ENCODE measurements at places on chromosomes 1 and 21.

DNA sequence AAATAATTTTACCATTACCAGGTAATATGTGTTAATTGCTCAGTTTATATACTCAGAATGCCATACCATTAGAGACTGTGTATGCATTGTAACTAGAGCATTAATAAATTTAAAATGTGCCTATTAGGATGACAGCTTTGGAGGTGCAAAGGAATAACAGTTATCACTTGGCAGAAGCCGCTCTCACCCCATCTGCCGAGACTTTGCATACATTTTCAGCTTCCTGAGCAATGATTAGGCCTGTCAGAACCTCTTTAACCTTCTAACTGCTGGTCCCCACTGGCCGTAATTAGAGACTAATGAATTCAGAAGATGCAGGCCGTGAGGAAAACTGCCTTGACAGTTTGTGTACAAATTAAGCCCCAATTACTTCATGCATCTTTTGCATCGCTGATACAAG lies 158.0 kb upstream of the PROX1 start:
- DNase-seq: no peak

GRCh38 chr1:226656201-226656600 lies 82.9 kb downstream of the ITPKB start:
- DNase-seq: no peak

- no peak for DNase-seq
These were observed 59.1 kb downstream of the CHD5 start for GRCh38 chr1:6121021-6121421.

DNA sequence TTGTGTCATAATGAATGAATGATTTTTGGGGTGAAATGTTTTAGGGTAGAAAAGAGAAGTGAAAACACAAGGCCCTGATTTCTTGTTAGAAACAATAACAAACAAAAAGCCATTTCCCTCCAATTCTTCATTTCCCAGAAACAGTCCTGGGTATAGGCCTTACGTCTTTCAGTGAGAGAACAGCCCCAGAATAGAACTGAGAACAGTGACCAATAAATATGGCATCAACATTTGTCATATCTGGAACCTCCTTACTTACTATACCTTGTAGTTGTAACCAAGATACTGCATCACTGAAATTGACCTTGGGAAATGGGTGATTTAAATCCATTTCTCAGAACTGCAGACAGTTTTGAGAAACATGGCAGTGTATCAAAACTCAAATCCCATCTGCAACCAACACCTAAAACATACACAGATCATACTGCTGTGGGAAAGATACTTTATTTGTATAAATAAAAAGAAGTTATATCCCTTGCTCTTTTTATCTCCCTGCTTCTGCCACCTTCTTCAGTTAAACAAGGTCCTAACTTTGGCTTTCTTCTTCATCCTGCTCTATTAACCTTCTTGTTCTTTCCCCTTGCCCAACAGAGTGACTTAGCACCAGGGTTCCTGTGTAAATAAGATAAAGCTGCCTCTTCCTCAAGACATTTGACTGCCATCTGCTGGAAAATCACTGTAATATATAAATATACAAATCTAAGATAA lies 19.5 kb downstream of the XKR8 start:
- no peak for DNase-seq

- no peak for DNase-seq
These were observed 76.8 kb downstream of the LPGAT1 start for GRCh38 chr1:211753649-211754251.

DNA sequence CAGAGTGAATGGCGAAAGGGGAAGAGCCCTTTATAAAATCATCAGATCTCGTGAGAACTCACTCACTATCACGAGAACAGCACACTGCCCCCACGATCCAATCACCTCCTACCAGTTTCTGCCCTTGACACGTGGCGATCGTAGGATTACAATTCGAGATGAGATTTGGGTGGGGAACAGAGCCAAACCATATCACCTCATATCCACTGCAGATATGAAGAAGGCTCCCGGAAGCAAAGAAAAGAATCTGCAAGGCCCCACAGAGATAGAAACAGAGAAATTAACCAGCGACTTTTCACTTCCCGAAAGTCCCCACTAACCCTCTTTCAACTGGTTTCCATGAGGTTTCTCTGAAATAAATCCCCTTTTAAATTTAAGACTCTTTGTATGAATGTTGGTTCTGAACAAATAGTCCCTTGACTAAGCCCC lies 86.2 kb upstream of the IRF2BP2 start:
- no peak for DNase-seq

DNA sequence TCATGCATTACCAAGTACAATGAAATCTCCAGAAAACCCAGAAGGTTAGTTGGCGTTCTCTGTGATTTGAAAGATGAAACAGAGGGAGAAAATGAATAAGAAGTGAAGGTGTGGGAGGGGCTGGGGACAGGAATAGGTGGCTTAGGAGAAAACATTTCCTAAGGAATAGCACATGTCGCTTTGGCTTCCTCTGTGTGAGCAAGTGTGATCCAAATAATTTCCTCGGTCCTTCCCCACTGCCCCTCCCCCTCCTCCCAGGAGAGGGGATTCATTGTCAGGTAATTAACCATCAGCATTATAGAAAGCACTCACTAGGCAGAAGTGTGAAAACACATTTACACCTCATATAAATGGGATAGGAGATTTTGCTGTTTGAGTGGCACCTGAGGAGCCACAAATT lies 105.5 kb downstream of the NUF2 start:
- no peak for DNase-seq

DNA sequence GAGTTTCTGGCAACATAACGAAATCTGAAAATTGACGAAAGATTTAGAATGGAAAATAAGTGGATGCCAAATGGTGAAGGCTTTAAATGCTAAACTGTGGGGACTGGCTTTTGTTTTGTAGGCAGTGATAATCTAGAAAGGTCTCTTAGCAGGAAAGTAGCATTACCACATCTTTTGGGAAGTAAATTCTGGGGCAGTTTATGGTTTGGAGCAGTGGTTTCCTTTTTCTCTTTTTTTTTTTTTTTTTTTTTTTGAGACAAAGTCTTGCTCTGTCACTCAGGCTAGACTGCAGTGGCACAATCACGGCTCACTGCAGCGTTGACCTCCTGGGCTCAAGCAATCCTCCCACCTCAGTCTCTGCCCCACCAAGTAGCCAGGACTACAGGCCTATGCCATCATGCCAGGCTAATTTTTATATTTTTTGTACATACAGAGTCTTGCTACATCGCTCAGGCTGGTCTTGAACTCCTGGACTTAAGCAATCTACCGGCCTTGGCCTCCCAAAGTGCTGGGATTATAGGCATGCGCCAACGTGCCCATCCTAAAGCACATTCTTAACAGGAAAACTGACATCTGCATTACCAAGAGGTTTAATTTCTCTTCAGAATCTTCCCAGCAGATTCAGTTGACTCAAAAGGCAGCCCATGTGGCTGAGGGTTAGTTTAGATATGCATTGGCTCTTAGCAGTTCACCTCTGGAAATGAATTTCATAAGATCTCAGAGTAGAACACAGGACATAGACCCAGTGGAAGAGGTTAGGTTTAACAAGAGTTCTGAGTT lies 32.9 kb downstream of the C21orf91 start:
- no peak for DNase-seq

DNA sequence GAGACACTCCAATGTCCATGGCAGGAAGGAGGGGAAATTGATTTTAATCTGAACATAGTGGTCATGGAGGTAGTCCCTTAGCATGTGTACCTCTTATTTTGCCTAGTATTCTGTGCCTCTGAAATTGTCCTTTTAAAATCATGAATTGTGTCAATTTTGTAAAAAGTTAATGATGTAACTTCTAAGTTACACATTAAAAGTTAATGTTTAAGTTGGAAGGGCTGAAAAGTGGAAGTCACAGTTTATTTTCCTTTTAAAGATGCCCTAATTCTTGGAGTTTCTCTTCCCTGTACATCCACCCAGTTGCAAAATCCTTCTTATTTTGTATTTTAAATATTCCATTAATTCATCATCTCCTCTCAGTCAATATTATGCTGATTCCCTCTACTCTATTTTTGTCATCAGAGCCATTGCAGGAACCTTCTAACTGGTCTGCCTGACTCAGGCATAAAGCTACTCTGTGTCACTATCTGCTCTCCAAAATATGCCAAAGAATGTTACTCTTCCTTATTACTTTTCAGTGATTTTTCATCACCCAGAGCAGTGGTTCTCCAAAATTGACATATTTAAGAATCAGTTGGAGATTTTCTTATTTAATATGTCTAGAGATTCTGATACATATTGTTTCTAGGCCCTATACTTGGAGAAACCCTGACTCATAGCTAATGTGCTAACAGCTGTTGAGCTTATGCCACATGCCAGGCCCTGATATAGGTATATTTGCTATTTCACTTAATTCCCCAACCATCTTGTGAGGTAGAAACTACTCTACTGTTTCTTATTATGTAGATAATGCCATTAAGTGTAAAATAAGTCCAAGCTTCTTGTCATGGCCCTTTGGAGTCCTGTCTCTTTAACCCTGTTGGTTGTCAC lies 5.1 kb downstream of the HOOK1 start:
- no peak for DNase-seq

GRCh38 chr1:231041719-231042261 lies 1.7 kb upstream of the FAM89A start:
- DNase-seq: no peak

- DNase-seq: no peak
These were observed 633.5 kb downstream of the KIF26B start for GRCh38 chr1:245788269-245788668.

- DNase-seq: no peak
These were observed 11.1 kb downstream of the POFUT2 start for GRCh38 chr21:45276596-45276995.

- DNase-seq: no peak
These were observed 82.7 kb upstream of the TENT5C start for GRCh38 chr1:117523111-117523510.

DNA sequence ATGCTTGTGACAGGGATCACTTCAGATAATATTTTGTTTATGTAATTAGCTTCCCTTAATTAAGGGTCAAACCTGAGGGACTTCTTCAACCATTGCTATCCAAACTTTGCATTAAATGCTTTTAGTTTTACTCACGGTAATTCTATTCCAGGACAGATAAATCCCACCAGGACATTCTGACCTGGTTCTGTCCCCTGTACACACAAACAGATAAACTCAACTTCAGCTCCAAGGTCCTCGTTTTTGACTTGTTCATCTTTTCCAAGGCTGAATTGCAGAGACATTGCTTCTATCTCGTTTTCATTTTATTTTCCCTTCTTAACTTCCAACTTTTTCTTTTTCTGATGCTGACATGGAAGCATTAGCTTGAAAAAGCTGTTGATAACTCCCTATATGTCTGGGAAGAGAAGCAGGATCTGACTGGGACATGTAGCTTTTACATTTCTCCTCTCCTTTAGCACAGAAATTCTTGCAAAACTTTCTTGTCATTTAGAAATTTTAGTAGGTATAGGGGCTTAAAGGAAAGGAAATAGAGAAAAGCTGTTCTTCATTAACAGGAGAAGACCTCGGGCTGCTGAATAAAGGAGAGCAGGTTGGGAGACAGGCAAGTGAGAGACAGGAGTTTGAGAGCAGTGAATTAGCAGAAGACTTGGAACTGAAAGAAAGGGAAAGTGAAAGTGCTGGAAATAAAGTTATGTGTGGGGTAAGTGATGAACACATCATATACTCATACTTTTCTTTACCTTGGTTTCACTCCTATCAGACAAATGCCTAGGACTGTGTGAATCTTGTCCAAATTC lies 231.7 kb upstream of the B3GALT2 start:
- no peak for DNase-seq

- DNase-seq: no peak
These were observed 128.5 kb upstream of the KCNK1 start for GRCh38 chr1:233485385-233485784.

GRCh38 chr1:4053160-4053748 lies 153.2 kb upstream of the C1orf174 start:
- no peak for DNase-seq

Data from GM12891 (cell line).